ENCODE measurements at places on chromosomes 4 and X.
A peak's percentile ranks its signal among the peaks of the same experiment; 100 is the strongest.

DNA sequence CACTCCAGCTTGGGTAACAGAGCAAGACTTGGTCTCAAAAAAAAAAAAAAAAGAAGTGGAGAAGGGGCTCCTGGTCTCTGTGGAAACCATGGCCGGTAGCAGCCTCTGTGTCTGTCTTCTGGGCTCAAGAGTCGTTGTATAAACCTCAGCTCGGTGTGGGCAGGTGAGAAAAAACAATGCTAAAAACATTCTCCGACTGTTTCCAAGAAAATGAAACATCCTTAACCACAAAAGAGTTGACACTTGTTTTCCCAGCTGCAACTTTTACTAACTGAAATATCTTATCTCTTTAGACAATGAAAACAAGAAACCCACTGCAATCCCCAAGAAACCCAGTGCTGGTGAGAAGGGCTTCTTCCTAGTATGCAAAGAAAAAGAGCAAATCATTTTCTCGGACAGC, 26.2 kb downstream of the CD99 start:
- DNase-seq: no peak

DNA sequence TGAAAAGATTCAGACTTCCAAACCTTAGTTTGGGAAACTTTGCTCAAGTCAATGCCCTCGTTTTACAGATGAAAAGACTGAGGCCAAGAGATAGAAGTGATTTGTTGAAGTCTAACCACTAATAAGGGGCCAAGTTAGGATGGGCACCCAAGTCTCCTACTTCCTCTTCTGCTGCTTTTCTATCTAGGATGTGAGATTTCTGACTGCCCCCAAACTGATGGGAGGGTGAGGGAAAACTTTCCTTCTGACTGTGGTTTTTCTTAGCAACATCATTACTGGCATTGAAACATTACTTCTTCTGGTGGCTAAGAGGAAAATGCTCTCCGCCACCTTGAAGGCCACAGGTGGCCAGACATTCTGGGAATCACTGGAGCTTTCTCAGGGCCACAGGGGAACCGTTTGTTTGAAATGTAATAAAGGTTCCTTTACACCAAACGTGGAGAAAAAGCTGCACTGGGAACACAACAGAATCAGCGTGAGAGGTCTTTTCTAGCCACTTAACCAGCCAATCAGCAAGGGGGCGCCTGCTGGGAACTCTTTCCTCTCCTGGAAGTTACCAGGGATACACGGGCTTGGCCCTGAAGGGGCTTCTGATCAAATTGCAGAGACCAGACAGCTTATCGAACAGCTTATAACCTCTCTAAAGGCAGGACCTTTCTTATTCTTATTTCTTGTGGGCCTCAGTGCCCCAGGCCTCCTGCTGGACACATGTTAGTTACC, 115.9 kb upstream of the TEX13D start:
- DNase-seq: no peak

DNA sequence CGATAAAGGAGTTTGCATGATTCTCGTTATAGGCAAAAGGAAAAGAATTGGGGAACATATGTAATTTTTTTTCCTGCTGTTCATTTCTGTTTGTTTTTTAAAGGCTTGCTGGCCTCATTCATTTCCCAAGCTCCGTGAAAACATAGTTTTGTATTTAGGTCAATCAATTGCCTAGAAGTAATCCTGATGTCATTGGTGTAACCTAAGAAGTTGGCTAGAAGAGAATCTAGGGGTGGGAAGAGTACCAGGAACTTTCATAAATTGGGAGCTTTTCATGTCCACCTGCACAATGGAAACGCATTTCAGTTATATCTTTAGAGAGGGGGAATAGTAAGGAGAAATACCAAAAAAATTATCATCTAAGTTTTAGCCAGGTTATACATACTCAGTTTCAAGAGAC, 3.8 kb downstream of the RAPGEF2 start:
- DNase-seq: no peak

DNA sequence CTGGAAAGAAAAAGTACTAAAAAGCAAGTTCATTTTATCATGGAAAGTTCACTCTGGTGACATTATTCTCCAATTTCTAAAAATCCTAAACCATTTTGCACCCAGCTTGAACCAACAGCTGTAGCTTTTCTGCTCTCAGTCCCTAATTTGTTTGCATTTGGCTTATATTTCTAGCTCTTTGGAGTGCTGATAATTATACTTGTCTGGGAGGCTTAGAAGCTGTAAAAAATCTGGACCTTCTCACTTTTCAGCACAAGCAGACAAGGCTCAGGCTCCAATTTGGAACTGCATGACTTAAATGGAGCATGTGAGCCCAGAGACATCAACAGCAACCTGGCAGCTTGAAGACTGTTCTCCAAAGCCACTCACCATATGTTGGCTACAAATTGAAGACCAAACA, 170.9 kb upstream of the PCDH18 start:
- no peak for DNase-seq

DNA sequence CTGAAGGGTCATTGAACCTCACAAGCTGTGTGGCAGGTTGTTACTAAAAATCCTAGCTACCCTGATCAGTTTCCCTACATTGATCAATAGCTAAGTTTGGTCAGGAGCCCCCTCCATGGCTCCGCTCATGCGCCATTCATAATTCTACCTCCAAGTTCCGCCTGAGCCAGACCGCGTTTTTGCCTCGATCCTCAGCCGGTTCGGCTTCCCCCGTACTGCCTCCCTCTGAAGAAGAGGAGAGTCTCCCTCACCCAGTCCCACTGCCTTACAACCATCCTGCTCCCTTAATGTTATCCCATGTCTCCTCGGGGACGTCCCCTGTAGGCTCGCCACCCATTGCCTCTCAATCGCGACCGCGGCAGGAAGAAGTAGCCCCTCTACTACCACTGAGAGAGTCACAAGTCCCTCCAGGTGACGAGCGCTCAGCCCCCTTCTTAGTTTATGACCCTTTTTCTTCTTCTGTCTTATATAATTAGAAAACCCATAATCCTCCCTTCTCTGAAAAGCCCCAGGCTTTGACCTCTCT, 158.2 kb downstream of the DEFB131A start:
- DNase-seq: no peak

DNA sequence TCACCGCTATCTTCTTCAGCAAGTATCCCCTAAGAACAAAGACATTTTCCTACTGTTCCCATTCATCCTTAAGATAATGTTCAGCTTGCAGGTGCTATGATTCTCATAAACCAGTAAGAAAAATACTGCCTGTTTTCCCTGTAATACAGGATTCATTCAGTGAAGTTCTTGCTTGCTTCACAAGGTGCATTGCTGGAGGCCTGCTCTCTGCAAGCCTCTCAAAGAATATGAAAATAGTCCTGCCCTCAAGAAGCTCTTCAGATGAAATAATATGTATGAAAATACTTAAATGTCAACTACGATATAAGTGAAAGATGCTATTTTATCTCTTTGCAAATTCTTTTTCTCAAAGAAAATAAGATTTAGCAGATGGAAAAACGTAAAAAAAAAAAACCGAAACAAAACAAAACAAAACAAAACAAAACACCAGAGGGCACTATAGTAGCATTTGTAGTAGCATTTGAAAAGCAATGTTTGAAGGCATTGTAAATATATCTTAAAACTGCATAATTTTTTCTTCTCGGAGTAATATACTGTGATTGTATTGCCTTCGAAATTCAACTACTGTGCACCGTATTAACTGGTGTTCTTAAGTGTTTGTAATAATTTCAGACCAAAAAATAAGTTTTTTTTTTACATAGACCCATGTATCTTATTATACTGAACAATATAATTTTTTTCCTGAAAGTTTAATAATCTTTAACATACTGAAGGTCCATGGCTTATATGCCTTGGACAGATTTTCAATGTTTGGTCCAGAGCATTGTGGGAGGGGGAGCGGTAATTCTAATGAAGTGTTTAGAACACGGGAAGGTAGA, 26.0 kb downstream of the ADH4 start:
- no peak for DNase-seq

DNA sequence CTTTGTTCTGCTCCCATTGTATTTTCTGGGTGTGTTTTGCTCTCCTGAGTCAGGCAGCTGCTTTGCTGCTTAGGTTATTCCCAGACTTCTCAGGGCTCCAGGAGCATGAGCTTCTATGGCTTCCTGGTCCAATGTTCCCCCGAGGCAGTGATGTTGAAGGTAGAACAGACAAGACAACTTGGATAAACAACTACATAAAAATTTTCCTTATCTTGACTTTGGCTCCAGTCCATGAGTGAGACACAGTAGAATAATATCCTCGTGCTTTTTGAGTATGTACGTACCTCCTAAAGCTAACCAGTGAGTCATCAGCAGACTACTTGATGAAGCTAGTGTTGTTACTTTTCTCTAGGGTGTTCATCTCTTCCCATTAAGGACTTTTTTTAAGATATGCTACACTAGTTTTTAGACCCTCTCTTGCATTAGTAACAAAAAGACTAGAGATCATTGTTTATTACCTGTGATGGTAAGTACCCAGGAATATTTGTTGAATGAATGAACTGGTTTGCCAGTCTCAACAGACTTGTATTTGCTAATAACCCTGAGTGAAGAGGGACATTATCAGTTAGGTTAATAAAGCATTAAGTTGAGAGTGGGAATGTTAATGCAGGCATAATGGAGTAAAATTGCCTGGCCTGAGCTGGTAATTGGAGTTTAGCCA, 131.9 kb downstream of the FHIP1A start:
- DNase-seq: no peak

- DNase-seq: no peak
These were observed 446.3 kb upstream of the GNPDA2 start for GRCh38 chr4:45172636-45173035.

GRCh38 chr4:114998316-114998715, 115.1 kb downstream of the NDST4 start:
- DNase-seq: no peak

DNA sequence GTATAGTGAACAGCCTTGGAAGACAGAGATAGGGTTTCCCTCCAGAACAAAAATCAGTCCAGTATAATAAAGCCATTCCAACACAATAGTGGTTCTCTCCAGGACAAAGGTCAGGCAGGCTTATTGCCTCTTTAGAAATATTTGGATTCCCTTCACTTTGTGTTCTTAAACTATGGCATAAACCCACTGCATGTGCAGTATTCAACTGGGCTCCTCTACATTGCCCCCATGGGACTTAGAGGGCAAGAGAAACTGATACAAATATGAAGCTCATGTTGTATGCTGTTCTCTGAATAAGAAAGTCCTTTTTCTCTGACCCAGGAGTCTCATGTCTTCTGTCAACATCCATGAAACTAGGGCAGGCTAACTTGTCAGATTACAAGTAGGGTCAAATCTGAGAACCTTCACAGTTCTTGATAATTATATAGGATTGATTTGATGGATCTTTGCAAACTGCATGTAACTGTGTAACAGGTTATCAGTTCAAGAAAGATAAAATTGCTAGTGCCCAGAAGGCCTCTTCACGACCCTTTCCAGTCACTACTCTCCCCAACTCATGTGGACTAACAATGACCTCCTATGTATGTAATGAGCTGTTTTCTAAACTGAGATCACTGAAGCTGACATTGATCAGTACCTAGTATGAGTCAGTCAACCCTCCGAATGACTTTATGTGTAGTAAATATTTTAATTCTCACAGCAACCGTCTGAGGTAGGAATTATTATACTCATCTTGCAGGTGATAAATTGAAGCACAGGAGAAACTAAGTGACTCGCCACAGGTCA, 31.9 kb upstream of the FAM9C start:
- no peak for DNase-seq

GRCh38 chrX:79153348-79153747, 8.9 kb downstream of the GPR174 start:
- DNase-seq: no peak

DNA sequence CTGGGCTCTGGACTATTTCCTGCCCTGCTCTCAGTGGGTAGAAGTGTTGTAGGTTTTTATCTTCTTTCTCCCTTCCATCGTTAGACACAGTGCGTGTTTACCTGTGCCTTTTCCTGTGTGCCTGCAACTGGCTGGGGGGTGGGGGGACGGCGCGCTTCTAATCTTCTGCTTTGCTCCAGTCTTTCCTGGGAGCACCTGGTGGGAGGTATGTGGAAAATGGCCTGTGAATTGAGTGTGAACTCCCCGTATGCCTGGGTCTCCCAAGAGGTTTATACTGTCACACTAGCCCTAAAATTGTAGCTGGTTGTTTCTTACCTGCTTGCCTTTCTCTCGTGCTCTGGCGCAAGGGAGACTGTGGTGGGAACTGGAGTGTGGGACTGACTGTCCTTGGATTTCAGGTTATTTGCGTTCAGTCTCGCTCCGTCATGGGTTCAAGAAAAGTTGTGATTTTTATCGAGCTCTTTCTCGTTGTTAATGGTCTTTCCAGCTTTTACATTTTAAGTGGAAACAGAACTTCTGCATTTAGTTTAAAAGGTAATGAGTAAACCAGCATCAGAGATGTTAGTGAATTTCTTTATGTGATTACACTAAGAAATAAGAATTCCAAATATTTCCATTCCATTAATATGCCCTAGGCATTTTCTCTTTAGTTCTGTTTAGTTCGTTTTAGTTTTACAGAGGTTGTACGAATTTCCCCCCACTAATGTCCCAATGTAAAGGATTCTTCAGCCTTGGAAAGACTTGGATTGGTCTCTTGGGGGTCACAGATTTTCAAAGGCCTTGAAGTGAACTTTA, 15.3 kb downstream of the MRPL1 start:
- no peak for DNase-seq

GRCh38 chr4:146123231-146123630, 52.3 kb upstream of the LSM6 start:
- DNase-seq: no peak

- peak; percentile 11 for DNase-seq
These were observed 66.2 kb upstream of the TACR3 start for GRCh38 chr4:103786014-103786413.

- DNase-seq: no peak
These were observed 68.7 kb upstream of the PGM2 start for GRCh38 chr4:37757761-37758160.

GRCh38 chrX:32644476-32645245, 566.7 kb downstream of the DMD start:
- no peak for DNase-seq

GRCh38 chr4:155774033-155774432, 15.2 kb downstream of the GUCY1B1 start:
- DNase-seq: no peak

GRCh38 chrX:108516184-108516583, 76.5 kb downstream of the COL4A5 start:
- no peak for DNase-seq

- DNase-seq: no peak
These were observed 2.3 kb upstream of the MAB21L2 start for GRCh38 chr4:150579551-150580234.

DNA sequence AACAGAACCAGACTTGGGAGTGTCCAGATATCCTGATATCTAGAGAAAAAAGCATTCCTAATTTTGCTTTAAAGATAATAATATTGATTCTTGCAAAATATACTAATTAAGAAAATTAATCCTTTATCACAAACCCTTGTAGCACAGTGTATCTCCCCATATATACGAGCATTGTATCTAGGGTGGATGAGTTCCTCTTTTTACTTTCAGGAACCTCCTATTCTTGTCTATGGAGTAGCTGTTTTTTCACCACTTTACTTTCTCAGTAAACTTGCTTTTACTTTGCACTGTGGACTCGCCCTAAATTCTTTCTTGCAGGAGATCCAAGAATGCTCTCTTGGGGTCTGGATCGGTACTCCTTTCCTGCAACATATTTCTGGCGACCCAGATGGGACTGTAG, 103.9 kb downstream of the GLUD2 start:
- DNase-seq: no peak

- DNase-seq: no peak
These were observed 374.2 kb downstream of the SH2D1A start for GRCh38 chrX:124720532-124720931.

- DNase-seq: no peak
These were observed 978.3 kb upstream of the TENM3 start for GRCh38 chr4:181264893-181265292.

Data from thyroid gland (tissue), 4 donors.